ENCODE measurements at places on chromosomes 2 and 18.
A peak's percentile ranks its signal among the peaks of the same experiment; 100 is the strongest.

DNA sequence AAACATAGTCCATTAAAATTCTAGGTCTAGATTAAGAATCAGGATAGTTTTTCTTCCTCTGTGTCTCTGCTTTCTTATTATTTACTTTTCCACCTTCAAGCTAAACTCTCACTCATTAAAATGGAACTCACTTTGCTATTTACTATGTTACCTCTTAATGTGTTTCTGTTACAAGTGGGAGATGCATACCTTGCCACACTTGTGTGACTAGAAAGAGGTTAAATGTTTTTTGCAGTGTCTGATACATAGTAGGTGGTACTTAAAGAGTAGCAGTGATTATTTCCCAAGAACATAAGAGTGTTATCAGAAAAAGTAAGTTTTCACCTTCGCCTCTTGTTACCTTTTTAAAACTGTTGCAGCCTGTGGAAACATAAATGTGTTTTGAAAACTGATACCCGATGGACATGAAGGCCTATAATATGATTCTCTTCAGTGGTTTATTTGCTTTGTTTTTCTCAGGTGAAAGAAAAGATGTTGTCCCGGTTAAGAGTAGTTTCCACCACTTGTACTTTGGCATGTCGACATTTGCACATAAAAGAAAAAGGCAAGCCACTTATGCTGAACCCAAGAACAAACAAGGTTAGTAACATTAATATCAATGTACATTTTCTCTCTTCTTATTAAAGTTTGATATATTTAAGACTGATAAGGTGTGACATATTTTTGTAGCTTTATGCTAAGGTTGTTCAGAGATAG, 16.6 kb downstream of the ME2 start:
- DNase-seq, result no peak

DNA sequence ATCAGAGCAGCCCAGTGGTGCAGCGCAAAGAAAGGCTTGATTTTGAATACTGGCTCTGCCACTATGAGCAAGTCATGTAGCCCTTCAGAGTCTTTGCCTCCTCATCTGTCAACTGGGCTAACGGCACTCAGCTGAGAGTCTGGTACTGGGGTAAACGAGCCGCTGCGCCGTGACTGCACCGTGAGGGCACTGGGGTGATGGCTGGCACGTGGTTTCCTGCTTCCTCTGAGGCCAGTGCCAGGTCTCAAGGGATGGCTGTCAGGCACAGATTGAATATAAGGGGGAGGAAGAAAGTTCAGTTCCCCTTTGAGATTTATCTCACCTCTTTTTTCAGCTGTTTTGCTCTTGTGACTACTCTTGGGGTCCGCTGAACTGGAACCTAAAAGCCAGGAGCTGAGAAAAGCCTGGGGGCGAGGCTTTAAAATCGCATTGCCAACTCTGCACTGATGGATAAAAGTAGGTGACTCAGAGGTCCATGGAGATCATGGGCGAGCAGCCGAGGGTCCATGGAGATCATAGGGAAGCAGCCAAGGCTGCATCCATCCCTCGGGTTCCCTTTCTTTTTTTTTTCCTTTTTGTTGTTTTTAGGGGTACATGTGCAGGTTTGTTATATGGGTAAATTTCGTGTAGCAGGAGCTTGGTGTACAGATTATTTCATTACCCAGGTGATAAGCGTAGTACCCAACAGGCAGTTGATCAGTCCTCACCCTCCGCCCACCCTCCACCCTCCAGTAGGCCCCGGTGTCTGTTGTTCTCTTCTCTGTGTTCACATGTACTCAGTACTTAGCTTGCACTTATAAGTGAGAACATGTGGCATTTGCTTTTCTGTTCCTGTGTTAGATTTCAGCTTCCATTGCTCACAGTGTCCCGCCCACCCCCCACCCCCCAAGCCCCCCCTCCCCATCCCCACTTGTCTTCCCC, 114.3 kb downstream of the SPP2 start:
- peak; percentile 47 for DNase-seq

DNA sequence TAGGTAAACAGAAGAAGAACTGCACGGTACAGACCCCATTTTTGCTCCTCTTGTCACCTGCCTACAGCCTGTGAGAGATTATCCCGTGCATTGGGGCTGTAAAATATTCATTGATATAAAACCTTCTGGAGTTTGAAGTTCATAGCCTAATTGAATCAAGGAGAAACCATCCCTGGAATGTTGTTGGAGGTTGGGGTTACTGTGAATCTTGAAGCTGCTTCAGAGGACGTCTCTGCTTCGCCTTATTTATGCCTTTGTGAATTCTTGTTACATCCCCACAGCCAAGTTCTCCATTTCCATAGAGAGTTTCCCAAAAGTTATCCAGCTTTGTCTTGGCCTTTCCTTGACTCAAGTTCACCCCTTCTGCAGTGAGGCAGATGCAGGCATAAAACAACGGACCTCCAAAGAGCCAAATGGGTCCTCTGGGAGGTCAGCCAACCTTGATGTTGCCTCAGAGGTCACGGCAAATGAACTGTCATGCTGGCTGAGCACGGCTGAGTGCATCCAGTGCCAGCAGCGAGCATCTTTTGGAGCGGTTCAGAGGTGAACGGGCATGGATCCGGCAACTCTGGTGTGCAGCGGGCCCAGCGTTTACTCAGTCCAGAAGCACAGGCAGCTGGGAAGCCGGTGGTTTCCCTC, 317.6 kb downstream of the PRKCE start:
- DNase-seq, result no peak

DNA sequence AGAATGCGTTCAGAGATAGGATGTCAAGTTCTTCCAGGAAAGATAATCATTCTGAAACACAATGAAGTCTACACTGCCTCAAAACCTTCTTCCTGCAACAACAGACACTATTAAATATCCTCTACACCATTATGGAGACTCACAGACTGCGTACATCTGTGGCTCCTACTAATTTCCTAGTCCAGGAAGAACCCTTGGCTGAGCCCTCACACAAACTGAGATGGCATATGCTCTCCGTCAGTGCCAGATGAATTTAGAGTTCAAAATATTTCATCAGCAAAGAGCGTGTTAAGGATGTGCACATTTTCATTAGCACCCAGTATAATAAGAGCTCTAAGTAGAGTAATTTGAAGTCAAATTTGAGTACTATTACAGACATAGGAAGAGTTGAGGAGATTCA, 117.2 kb downstream of the TCF4 start:
- DNase-seq, result no peak

Measured in CD4-positive, alpha-beta memory T cell (primary cell).